ENCODE measurements at places on chromosomes 11 and 22.
A peak's percentile ranks its signal among the peaks of the same experiment; 100 is the strongest.

GRCh38 chr11:57638005-57638781, 11.5 kb downstream of the YPEL4 start:
- no peak for DNase-seq

- DNase-seq, result no peak
These were observed 20.0 kb downstream of the DTX4 start for GRCh38 chr11:59191890-59192289.

DNA sequence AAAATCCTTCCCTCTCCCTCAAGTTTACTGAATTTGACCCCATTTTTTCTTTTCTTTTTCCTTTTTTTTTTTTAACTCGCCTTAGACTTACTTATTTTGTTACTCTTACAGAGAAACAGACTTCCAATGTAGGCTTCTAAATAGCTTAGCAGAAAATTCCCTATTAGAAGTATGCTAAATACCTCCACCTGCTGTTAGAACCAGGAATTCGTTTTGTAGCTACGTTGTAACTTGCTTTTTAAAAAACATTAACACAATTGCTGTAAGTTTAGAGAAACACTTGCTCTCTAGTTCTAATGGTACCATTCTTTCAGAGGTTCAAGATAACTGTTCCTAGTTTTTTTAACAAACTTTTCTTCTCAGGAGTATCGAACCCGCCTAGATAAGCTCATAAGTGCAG, 324.2 kb downstream of the DCDC1 start:
- DNase-seq, result no peak

- DNase-seq, result no peak
These were observed 71.5 kb downstream of the LINC01488 start for GRCh38 chr11:69552951-69553350.

- peak; percentile 64 for DNase-seq
These were observed 29.2 kb downstream of the SREBF2 start for GRCh38 chr22:41862160-41862529.

- no peak for DNase-seq
These were observed at the start of gene MS4A4A for GRCh38 chr11:60280412-60280811. TSS of gene MS4A4A (plus strand) at chr11:60280666. CDS start at chr11:60280676, 10 bp downstream.

GRCh38 chr11:25163421-25163820, 666.6 kb downstream of the LUZP2 start:
- no peak for DNase-seq

DNA sequence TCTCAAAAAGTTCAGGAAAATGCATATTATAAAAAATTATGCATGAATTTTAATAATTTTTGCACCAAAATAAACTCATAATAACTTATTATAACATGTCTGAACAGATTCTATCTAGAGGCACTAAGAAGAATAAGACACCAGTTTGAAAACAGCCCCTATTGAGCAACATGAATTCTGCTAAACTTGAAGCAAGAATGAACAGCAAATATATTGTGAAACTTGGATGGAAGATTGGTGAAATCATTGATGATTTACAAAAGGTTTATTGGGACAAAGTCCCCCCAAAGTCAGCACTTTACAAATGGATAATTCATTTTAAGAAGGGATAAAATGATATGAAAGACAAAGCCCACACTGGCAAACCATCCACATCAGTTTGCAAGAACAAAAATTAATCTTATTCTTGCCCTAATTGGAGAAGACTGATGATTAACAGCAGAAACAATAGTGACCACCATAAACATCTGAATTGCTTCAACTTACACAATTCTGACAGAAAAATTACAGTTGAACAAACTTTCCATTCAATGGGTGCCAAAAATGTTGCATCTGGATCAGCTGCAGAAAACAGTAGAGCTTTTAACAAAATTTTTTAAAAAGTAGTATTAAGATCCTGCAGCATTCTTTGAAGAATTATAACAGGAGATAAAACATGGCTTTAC, 257.5 kb upstream of the FAT3 start:
- no peak for DNase-seq

GRCh38 chr11:16341853-16342252, 14.5 kb downstream of the SOX6 start:
- no peak for DNase-seq

DNA sequence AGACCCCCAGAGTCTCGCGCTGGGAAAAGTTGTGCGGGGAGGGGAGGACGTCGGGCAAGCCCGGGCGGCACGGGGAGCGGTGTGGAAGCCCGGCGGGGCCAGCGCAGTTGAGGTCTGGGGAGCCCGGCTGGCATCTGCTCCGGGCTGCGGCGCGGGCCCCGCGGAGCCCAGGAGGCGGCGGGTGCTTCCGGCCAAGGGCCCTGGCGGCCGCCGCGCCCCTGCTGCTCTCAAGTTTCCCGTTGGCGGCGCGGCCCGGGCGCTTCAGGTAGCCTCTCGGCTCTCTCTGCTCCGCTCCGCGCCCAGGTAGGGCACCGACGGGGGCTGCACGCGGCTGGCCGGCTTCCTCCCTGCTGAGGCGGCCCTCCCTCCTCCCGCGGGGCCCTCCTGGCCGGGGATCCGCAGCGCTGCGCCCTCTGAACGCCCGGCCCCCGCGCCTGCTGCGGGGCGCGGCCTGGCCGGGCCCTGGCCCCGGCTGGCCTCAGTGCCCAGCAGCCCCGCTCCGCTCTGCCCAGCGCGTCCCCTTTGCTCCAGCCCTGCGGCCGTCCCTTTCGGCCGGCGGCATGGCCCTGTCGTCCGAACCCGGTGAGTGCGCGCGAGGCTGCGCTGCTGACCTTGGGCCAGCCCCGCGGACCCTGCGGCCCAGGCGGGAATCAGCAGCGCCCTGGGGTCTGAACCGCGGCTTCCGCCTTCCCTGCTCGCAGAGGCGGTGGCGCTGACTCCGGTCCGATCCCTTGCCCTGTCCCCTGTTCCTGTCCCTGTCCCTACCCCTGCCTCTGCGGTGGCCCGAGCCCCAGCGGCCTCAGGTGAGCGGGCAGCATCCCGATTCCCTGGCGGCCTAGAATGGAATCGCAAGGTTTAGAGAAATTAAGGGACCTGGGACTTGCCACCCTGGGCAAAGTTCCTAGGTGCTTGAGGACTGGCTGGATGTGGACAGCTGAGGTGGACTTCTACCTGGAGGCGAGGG, 4.3 kb upstream of the AMPD3 start:
- DNase-seq, result peak; percentile 52

DNA sequence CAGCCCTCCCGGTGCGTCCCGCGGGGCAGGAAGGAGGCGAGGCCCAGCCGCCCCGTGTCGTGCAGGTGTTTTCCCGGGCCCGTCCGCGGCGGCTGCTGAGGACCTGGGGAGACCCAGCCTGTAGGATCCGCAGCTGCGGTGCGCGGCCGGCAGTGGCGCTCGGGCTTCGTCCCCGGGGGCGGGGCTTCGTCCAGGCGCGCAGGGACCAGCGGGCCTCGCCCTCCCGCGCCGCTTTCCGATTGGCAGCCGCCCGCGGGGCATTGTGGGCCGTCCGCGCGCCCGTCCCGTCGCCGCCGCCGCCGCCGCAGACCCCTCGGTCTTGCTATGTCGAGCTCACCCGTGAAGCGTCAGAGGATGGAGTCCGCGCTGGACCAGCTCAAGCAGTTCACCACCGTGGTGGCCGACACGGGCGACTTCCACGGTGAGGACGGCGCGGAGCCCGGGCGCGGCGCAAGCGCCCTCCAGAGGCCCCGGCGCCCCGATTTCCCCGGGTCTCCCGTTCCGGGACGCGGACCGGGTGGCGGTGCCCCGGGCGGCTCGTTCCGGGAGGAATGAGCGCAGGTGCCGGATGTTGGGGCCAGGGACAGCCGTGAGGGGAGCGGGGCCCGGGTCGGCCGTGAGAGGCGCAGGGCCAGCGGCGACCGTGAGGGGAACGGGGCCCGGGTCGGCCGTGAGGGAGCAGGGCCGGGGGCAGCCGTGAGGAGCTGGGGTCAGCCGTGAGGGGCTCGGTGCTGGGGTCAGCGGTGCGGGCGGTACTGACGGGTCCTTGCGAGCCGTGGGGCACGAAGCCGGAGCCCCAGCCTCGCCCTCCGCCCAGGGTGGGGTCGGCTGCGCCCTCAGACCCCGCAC, at the start of gene TALDO1:
Gene TALDO1, plus strand, starts transcription at position 307 of the 849 bp plus-strand sequence. Its CDS starts 18 bp downstream, at position 325.
- peak; percentile 93 for DNase-seq
